ENCODE measurements at places on chromosomes 13 and 19. TPM values are rescaled to one million over a fixed set of nuclear protein-coding genes. Genes with fewer than 3 reads are reported as not detected.

DNA sequence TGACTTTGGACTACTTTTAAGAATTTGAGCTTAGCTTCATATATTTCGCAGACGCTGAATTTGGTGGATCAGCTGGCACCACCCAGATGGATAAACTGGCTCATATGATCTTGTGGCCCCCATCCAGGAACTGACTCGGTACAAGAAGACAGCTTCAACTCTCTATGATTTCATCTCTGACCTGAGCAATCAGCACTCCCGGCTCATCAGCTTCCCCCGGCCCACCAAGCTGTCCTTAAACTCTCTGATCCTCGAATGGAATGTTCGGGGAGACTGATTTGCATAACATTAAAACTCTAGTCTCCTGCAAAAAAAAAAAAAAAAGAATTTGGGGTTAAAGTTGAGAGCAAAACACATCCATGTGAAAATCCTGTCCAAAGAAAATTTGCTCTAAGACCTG is 71.4 kb upstream of the IRS2 start:
- peaks cover 7% of the 10 kb centered on the region for H3K4me1 ChIP-seq
- H3K36me3 ChIP-seq, result no peaks in the 10 kb centered on the region
- no peak for DNase-seq
- no peak overlapping the region for H3K4me3 ChIP-seq

- no peaks in the 10 kb centered on the region for H3K36me3 ChIP-seq
- peaks cover 31% of the 10 kb centered on the region for H3K4me1 ChIP-seq
- peak; percentile 97 for DNase-seq
- H3K27me3 ChIP-seq, result no peaks in the 10 kb centered on the region
- peak within 1 kb of the TSS; percentile 98 for H3K27ac ChIP-seq
- H3K4me3 ChIP-seq, result peak within 1 kb of the TSS; percentile 74
Measured at GRCh38 chr19:45467456-45468158, at the start of gene FOSB. Gene FOSB (plus strand): TSS chr19:45467996. CDS start chr19:45468587, 591 bp downstream.

Gene ZNF324B
- total RNA-seq, result 8.3 TPM

Gene B3GNT3
- total RNA-seq, result 1.6 TPM

- no peak overlapping the region for H3K4me3 ChIP-seq
- H3K4me1 ChIP-seq, result no peaks in the 10 kb centered on the region
- DNase-seq, result no peak
- no peaks in the 10 kb centered on the region for H3K36me3 ChIP-seq
- H3K27ac ChIP-seq, result no peak overlapping the region
- H3K27me3 ChIP-seq, result no peaks in the 10 kb centered on the region
Measured at GRCh38 chr13:36841391-36841790, 22.4 kb downstream of the RFXAP start.

Gene IGSF23
- total RNA-seq, result not detected

Gene KLK8
- total RNA-seq, result not detected

GRCh38 chr13:114154476-114154875 is 22.1 kb upstream of the RASA3 start:
- peaks cover 21% of the 10 kb centered on the region for H3K4me1 ChIP-seq
- H3K27ac ChIP-seq, result no peak overlapping the region
- H3K4me3 ChIP-seq, result no peak overlapping the region
- no peaks in the 10 kb centered on the region for H3K36me3 ChIP-seq

Gene APOC4
- total RNA-seq, result 0.68 TPM

GRCh38 chr13:49956131-49956530 is 20.0 kb upstream of the SPRYD7 start:
- no peak for DNase-seq
- no peaks in the 10 kb centered on the region for H3K36me3 ChIP-seq
- no peak overlapping the region for H3K4me3 ChIP-seq
- H3K4me1 ChIP-seq, result no peaks in the 10 kb centered on the region

DNA sequence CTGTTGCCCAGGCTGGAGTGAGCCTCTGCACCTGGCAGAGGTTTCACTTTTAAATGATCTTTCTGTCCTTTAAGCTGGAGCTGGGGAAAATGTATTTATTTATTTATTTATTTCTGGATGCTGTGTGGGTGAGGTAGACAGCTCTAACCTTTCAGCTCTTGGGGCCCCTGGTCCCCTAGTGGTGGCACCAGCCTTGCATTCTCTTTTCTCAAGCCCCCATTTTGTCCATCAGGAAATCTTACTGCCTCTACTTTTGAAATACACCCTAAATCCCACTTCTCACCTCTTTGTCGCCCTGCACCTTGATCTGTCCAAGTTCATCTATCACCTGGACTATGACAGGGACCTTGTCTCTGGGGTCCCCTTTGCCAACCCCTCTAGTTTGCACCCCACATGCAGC is 2.1 kb upstream of the B9D2 start:
- H3K27me3 ChIP-seq, result no peaks in the 10 kb centered on the region
- H3K4me1 ChIP-seq, result peaks cover 40% of the 10 kb centered on the region
- H3K36me3 ChIP-seq, result no peaks in the 10 kb centered on the region
- no peak for DNase-seq
- no peak overlapping the region for H3K27ac ChIP-seq

GRCh38 chr19:28563964-28564921 is 648.7 kb downstream of the UQCRFS1 start:
- H3K27ac ChIP-seq, result no peak overlapping the region
- DNase-seq, result no peak
- no peaks in the 10 kb centered on the region for H3K36me3 ChIP-seq
- no peaks in the 10 kb centered on the region for H3K27me3 ChIP-seq

DNA sequence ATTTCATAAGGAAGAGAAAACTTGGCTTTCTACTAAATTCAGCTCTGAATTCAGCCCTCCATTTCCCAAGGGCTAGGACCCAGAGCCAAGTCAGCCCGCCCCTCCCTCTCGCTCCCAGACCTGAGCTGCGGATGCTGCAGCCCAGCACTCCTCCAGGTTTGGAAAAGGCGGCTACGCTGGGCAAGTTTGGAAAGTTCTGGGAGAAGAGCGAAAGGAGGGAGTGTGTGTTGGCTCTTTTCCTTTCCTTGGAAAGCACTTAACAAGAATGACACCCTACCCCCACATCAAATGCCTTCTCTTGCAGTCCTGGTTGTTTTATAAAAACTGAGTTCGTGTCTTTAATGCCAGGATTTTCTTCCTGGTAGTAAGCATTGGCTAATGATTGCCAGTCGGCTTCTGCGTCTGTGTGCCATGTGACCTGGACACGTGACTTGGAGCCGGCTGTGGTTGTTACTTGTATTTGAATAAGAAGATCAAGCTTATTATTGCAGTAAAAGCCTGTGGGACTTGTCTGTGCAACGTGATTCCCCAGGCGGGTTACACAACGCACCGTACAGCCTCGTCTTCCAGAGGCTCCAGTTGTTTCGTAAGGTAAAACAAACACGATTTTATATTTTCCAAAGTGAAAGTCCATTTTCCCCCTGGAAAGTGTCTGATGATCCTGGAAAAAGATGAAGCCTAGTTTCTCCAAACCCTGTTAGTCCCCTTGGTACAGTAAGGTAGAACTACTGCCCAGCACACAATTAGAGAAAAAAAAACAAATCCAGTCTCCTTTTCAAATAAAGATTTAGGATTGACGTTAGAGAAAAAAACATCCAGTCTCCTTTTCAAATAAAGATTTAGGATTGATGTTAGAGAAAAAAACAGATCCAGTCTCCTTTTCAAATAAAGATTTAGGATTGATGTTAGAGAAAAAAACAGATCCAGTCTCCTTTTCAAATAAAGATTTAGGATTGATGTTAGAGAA is 26.8 kb upstream of the UBE2L5 start:
- peak; percentile 96 for DNase-seq
- no peaks in the 10 kb centered on the region for H3K36me3 ChIP-seq
- H3K27ac ChIP-seq, result peak overlapping the region; percentile 94
- no peaks in the 10 kb centered on the region for H3K27me3 ChIP-seq
- H3K4me3 ChIP-seq, result peak overlapping the region; percentile 63
- H3K4me1 ChIP-seq, result peaks cover 6% of the 10 kb centered on the region

DNA sequence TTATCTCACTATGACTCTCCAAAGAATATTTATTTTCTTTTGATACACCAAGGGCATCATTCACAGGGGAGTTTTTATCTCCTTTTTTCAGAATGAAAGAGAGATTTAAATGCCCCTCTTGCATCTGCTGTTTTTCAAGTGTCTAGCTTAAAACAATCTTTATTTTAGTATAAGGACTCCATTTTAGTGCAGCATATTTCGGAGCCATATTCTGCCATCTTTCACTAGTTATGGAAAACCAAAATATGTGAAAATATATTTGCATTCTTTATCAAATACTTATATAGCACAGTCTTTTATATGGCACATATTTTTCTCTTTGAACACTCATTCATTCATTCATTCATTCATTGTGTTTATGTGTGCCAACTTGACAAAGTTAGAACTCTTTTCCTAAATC is 1130.2 kb downstream of the SLITRK5 start:
- DNase-seq, result no peak
- no peaks in the 10 kb centered on the region for H3K27me3 ChIP-seq
- no peaks in the 10 kb centered on the region for H3K4me1 ChIP-seq
- no peak overlapping the region for H3K4me3 ChIP-seq

Gene FOSB
- total RNA-seq, result 18.0 TPM

Gene MBD3L5
- not detected for total RNA-seq

GRCh38 chr19:42098781-42099180 is 22.8 kb downstream of the ZNF574 start:
- peaks cover 8% of the 10 kb centered on the region for H3K36me3 ChIP-seq
- H3K4me1 ChIP-seq, result no peaks in the 10 kb centered on the region
- H3K27ac ChIP-seq, result no peak overlapping the region
- no peak overlapping the region for H3K4me3 ChIP-seq
- no peak for DNase-seq

DNA sequence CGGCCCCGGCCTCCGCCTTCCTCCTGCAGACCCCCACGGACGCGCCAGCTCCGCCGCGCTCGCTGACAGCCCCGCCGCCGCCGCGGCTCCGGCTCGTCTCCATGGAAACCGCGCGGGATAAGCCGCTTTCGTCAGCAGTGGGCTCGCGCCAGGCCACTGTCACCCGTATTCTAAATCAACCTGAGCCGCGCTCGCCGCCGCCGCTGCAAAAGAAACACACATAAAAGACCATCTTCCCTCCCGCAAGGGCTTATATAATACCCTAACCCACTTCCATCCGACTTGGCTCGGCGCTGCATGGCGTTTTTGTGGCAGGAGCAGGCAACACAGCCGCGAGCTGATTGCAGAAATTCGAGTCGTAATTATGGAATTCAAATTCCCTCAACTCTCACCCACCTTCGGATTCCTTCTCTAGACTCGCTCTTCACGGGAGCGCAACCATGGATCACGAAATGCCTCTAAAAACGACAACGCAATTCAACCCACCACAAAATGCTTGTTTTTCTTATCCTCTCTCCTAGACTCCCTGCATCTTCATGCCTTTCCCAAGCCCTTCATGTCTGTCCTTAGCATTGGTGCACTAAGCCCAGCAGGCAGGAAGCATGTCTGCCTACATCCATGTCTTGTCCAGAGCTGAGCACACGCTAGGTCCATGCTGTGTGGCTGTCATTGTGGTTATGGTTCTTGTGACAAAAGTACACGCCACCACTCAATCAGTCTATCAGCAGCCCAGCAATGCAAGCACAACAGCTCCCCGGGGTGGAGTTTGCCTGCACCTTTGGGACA is at the start of gene AMER2:
TSS of gene AMER2 (minus strand) at position 772 of the 786 bp plus-strand sequence. CDS start at position 103, 669 bp downstream.
- no peak within 1 kb of the TSS for H3K27ac ChIP-seq
- no peaks in the 10 kb centered on the region for H3K4me1 ChIP-seq
- H3K36me3 ChIP-seq, result no peaks in the 10 kb centered on the region
- H3K4me3 ChIP-seq, result peak within 1 kb of the TSS; percentile 39

- H3K4me1 ChIP-seq, result peaks cover 26% of the 10 kb centered on the region
- H3K27me3 ChIP-seq, result no peaks in the 10 kb centered on the region
- H3K27ac ChIP-seq, result peak overlapping the region; percentile 70
- DNase-seq, result peak; percentile 66
- peak overlapping the region; percentile 95 for H3K4me3 ChIP-seq
Measured at GRCh38 chr19:47274891-47275761, 441 bp downstream of the INAFM1 start.

Gene GJB2
- 0.77 TPM for total RNA-seq

Gene KLK5
- total RNA-seq, result not detected

Gene TEX26
- total RNA-seq, result 0.27 TPM

GRCh38 chr19:12985049-12985776 is 10.1 kb upstream of the NFIX start:
- no peak overlapping the region for H3K27ac ChIP-seq
- H3K27me3 ChIP-seq, result no peaks in the 10 kb centered on the region
- peaks cover 11% of the 10 kb centered on the region for H3K4me1 ChIP-seq
- no peak overlapping the region for H3K4me3 ChIP-seq
- DNase-seq, result no peak
- no peaks in the 10 kb centered on the region for H3K36me3 ChIP-seq

Gene PSG5
- not detected for total RNA-seq

GRCh38 chr13:44165889-44166496 is 207.6 kb upstream of the SERP2 start:
- H3K4me1 ChIP-seq, result no peaks in the 10 kb centered on the region
- DNase-seq, result no peak
- no peak overlapping the region for H3K27ac ChIP-seq

GRCh38 chr13:53159431-53159830 is 130.8 kb downstream of the OLFM4 start:
- H3K4me1 ChIP-seq, result no peaks in the 10 kb centered on the region
- no peak for DNase-seq
- H3K36me3 ChIP-seq, result no peaks in the 10 kb centered on the region
- no peak overlapping the region for H3K4me3 ChIP-seq
- H3K27ac ChIP-seq, result no peak overlapping the region

Gene RFPL4A
- not detected for total RNA-seq

GRCh38 chr19:46209051-46209450 is 20.5 kb upstream of the IGFL1 start:
- no peaks in the 10 kb centered on the region for H3K36me3 ChIP-seq
- no peak for DNase-seq
- no peak overlapping the region for H3K4me3 ChIP-seq
- no peaks in the 10 kb centered on the region for H3K27me3 ChIP-seq

- H3K27ac ChIP-seq, result no peak overlapping the region
- H3K4me3 ChIP-seq, result no peak overlapping the region
Measured at GRCh38 chr19:45752639-45753038, 16.4 kb downstream of the SIX5 start.

Gene TINCR
- 3.9 TPM for total RNA-seq

GRCh38 chr13:22196777-22197176 is 525.9 kb downstream of the FGF9 start:
- H3K36me3 ChIP-seq, result no peaks in the 10 kb centered on the region
- DNase-seq, result no peak
- no peaks in the 10 kb centered on the region for H3K27me3 ChIP-seq
- H3K4me3 ChIP-seq, result no peak overlapping the region
- H3K27ac ChIP-seq, result no peak overlapping the region

Gene MYO9B
- total RNA-seq, result 205 TPM

- peaks cover 16% of the 10 kb centered on the region for H3K4me1 ChIP-seq
- no peak for DNase-seq
- H3K4me3 ChIP-seq, result peak overlapping the region; percentile 10
- H3K36me3 ChIP-seq, result no peaks in the 10 kb centered on the region
Measured at GRCh38 chr13:109744512-109745051, 41.8 kb downstream of the IRS2 start.

Gene EPSTI1
- 38.6 TPM for total RNA-seq

Gene PSG1
- total RNA-seq, result not detected
